ENCODE measurements at places on chromosomes 6 and 20.

GRCh38 chr6:152087096-152087495 lies 279.6 kb downstream of the ESR1 start:
- no peak for DNase-seq

DNA sequence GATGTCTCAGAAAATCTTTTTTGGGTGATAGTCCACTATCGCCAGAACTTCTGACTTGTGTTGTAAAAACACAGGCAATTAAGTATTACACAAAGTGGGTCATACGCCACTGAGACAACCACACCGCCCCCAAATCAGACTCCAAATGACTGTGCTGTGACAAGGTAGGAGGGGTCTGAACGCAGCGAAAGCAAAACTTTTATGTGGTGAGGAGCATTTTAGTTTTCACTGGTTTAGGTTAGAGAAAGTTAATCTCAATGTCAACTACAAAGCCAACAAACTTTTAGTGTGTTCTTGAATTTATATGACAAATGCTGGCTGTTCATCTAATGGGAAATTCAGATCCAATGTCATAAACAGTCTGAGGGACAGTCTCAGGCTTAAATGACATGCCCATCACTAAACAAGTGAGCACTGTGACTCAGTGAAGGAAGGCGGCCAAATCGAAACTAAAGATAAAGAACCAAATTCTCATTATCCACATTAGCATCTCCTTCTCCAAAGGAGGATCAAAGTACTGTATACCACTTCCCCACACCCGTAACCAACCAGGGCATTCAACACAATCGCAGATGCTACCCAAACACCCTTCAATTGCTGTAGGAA lies 186.7 kb downstream of the GJA10 start:
- DNase-seq = no peak

GRCh38 chr6:3283641-3284435 lies 25.1 kb downstream of the PSMG4 start:
- no peak for DNase-seq

- no peak for DNase-seq
These were observed 7.9 kb upstream of the HECA start for GRCh38 chr6:139126931-139127330.

GRCh38 chr6:13863699-13864155 lies 49.4 kb upstream of the MCUR1 start:
- no peak for DNase-seq

DNA sequence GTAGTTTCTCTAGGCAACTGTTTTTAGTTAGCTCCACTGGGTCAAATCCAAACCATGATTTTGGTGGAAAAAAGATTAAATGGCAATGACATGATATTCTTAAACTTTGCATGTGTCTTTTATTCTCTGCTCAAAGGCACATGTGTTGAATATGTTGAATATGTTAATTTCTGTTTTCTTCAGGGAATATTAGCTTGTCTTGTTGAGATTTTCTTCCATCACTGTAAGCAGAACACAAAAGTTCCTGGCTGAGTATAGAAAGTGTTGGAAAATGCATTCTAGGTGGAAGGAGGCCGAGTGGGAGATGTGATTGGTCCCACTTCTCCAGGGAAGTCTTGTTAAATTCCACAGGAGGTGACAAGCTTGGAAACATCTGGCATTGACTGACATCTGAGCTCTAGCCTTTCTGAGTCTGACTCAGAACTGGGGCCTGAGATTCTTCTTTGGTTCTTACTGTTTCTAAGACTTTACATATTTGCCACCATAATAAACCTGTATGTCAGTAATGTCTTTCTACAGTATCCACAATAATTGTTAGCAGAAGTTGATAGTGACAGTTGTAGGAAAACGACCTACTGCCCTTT lies 81.1 kb downstream of the LAMA4 start:
- no peak for DNase-seq

- no peak for DNase-seq
These were observed 21.1 kb upstream of the CD24 start for GRCh38 chr6:106995640-106996039.

DNA sequence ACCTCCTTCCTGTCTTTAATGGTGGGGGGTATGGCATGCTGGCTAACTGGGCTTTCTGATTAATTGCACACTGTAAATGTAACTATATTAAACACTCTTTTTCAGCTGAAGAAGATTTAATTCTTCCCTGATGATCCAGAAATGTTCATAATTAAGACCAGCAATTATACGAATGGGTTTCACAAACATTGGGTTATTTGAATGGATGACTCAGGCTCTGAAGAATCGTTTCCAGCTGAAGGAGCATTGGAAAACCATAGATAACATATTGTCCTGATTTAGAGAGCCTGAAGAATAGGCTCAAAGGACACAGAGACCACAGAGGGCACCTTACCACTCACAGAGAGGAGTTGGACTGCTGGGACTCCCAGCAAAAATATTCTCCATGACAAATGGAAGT lies 130.7 kb upstream of the SSTR4 start:
- no peak for DNase-seq
